ENCODE measurements at places on chromosomes 3 and 15.

DNA sequence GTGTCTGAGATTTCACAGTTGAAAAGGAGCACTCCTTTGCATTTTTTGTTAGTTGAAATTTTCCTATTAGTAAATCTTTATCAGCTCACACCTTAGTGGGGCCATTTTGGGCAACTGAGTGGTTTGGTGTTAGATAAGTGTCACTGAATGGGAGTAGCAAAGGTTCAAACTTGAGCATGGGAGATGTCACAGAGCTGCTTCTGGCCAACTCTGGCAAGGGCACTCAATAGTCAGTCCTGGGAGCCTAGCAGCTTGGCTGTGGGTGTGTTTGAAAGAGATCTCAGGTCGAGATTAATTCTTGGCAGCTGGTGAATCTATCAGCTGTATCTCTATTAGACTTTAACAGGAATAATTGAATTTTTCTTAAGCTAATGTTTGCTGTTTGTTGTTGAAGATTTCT lies 579.3 kb downstream of the EDEM1 start:
- H3K36me3 ChIP-seq: no peaks in the 10 kb centered on the region
- no peak overlapping the region for H3K4me3 ChIP-seq
- no peak for DNase-seq
- no peaks in the 10 kb centered on the region for H3K4me1 ChIP-seq

- DNase-seq: no peak
- no peaks in the 10 kb centered on the region for H3K4me1 ChIP-seq
- no peak overlapping the region for H3K27ac ChIP-seq
- H3K4me3 ChIP-seq: no peak overlapping the region
These were observed 232.2 kb downstream of the KLF13 start for GRCh38 chr15:31558840-31559239.

- H3K36me3 ChIP-seq: no peaks in the 10 kb centered on the region
- no peak overlapping the region for H3K4me3 ChIP-seq
- no peaks in the 10 kb centered on the region for H3K27me3 ChIP-seq
- DNase-seq: no peak
These were observed 342.1 kb downstream of the SLC9A9 start for GRCh38 chr3:143506190-143506589.

DNA sequence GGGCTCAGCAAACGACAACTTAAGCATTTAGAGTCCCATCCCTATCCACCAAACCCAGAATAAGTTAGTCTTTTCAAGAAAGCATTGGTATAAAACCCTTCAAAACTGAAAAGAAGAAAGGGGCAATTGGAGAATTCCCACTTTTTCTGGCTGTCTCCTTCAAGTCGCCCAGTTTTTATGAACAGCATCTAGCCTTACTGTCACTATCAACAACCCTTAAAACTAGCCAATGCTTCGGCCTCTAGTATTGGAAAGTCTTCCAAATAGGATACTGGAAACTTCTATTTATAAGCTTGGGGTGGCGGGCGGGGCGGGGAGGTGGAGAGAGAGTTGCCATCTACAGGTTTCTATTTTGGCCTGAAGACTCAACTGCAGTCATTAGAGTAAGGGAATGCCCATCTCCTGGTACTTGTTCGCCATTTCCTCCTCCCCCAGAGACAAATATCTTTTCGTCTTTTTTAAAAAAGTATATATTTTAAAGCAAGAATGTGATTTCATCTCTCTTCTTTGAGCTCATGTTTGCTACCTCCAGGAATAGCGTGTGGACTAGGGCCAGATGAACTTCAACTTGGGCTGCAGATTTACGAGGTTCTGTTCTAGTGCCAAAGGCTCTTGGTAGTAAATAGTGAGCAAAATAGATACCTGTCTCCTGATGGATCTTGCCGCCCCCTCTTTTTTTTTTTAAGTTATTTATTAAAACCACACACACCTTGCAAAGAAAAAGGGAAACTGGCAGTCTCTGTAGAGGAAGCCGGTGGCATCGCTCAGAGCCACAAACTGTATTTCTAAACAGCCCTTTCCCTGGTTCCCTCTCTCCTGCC lies 2.7 kb downstream of the BCL6 start:
- H3K27me3 ChIP-seq: peaks cover 21% of the 10 kb centered on the region
- peaks cover 10% of the 10 kb centered on the region for H3K4me1 ChIP-seq
- H3K4me3 ChIP-seq: no peak overlapping the region
- no peaks in the 10 kb centered on the region for H3K36me3 ChIP-seq

GRCh38 chr3:60363817-60364216 lies 887.4 kb downstream of the FHIT start:
- H3K36me3 ChIP-seq: no peaks in the 10 kb centered on the region
- DNase-seq: no peak
- H3K27me3 ChIP-seq: no peaks in the 10 kb centered on the region
- no peak overlapping the region for H3K4me3 ChIP-seq

DNA sequence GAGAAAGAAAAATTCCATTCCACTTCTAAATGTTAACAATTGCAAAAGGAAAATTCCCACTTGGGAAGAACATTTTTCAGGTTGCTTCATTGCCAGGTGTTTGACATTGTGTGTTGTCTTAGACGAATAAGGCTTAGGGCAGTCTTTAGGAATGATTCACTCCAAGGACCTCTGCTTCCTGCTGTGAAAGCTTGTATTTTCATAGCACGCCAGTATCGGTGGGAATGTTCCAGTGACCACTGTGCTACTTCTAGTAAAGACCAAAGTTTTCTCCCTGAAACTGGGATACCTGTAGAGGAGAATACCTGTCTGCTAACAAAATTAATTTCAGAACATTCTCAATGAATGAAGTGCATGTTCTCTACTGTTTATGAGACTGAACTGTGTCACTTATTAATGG lies 64.1 kb downstream of the CDIN1 start:
- H3K36me3 ChIP-seq: no peaks in the 10 kb centered on the region
- H3K27me3 ChIP-seq: no peaks in the 10 kb centered on the region
- H3K4me1 ChIP-seq: no peaks in the 10 kb centered on the region
- no peak overlapping the region for H3K4me3 ChIP-seq

GRCh38 chr15:65318870-65319356 lies 14.4 kb downstream of the RNU5B-1 start:
- H3K4me1 ChIP-seq: no peaks in the 10 kb centered on the region
- no peak overlapping the region for H3K4me3 ChIP-seq
- no peaks in the 10 kb centered on the region for H3K36me3 ChIP-seq
- H3K27me3 ChIP-seq: peaks cover 8% of the 10 kb centered on the region

Data from MM.1S (cell line).